Hepatocyte (in vitro differentiated cells): ENCODE measurements at places on chromosomes 2 and 18. TPM values are rescaled to one million over a fixed set of nuclear protein-coding genes. Genes with fewer than 3 reads are reported as not detected.

DNA sequence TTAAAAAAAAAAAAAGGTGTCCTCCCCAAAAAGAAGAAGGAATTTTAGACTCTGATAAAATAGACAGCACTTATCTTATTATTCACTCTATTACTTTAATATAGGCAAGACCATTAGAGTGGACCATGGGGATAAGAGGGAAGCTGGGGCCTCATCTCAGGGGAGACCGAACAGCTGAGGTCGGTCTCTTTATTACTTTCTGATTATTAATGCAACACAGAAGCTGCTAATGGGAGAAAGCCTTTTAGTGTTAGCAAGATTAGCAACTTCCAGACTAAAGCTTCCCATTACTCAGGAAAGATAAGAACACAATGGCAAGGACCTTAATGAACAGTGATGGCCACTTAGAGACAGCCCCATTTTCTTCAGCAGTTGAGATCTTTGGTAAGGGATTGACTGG is 135.5 kb downstream of the TMEFF2 start:
- no peaks in the 10 kb centered on the region for H3K27me3 ChIP-seq
- no peak overlapping the region for H3K27ac ChIP-seq
- DNase-seq: no peak
- H3K36me3 ChIP-seq: no peaks in the 10 kb centered on the region

DNA sequence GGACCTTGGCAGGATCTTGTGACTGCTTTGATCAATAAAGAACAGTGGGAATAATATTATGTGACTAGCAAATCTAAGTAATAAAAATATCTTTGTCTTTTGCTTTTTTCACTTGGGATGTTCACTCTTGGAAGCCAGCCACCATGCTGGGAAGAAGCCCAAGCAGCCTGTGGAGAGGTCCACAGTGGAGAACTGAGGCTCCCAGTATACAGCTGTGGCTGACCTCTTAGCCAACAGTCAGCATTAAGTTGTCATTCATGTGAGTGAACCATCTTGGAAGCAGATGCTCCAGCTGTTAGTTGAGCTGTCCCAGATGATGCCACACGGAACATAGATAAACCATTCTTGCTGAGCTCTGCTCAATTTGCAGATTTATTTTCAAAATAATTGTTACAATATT is 160.0 kb downstream of the OSR1 start:
- no peaks in the 10 kb centered on the region for H3K4me1 ChIP-seq
- DNase-seq: no peak
- H3K27me3 ChIP-seq: no peaks in the 10 kb centered on the region
- H3K27ac ChIP-seq: no peak overlapping the region

GRCh38 chr2:11305958-11306357 is 38.5 kb downstream of the ROCK2 start:
- H3K27ac ChIP-seq: peak overlapping the region; percentile 11
- peak; percentile 17 for DNase-seq
- no peaks in the 10 kb centered on the region for H3K27me3 ChIP-seq
- peaks cover 16% of the 10 kb centered on the region for H3K4me1 ChIP-seq
- H3K4me3 ChIP-seq: no peak overlapping the region
- H3K36me3 ChIP-seq: no peaks in the 10 kb centered on the region

- H3K36me3 ChIP-seq: no peaks in the 10 kb centered on the region
- no peaks in the 10 kb centered on the region for H3K27me3 ChIP-seq
- no peak overlapping the region for H3K4me3 ChIP-seq
- DNase-seq: no peak
- H3K4me1 ChIP-seq: no peaks in the 10 kb centered on the region
- H3K27ac ChIP-seq: no peak overlapping the region
Measured at GRCh38 chr2:157743051-157743450, 114.4 kb upstream of the ACVR1C start.

DNA sequence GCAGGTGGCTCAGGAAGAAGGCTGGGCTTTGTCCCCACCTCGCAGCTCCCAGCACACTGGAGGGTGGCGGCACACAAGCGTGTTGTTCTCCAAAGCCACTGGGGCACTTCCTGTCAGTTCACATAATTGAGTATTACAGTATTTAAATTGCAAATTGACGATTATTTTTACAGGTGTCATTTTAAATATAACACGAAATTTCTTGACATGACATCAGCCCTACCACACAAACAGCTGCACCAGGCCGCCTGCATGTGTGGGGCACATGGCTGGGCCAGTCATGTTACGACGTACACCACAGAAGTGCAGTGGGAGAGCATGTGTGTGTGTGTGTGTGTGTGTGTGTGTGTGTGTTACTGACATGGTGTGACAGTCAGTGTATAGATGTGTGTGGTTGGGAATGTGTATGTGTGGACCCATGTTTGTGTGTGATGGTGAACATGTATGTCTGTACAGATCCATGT is 155.6 kb downstream of the TTC32 start:
- H3K27me3 ChIP-seq: no peaks in the 10 kb centered on the region
- H3K36me3 ChIP-seq: no peaks in the 10 kb centered on the region
- no peaks in the 10 kb centered on the region for H3K4me1 ChIP-seq
- H3K4me3 ChIP-seq: no peak overlapping the region

GRCh38 chr2:11187083-11187619 is 31.9 kb downstream of the SLC66A3 start:
- no peak overlapping the region for H3K4me3 ChIP-seq
- H3K27ac ChIP-seq: no peak overlapping the region
- DNase-seq: no peak
- no peaks in the 10 kb centered on the region for H3K27me3 ChIP-seq
- H3K36me3 ChIP-seq: peaks cover 3% of the 10 kb centered on the region

DNA sequence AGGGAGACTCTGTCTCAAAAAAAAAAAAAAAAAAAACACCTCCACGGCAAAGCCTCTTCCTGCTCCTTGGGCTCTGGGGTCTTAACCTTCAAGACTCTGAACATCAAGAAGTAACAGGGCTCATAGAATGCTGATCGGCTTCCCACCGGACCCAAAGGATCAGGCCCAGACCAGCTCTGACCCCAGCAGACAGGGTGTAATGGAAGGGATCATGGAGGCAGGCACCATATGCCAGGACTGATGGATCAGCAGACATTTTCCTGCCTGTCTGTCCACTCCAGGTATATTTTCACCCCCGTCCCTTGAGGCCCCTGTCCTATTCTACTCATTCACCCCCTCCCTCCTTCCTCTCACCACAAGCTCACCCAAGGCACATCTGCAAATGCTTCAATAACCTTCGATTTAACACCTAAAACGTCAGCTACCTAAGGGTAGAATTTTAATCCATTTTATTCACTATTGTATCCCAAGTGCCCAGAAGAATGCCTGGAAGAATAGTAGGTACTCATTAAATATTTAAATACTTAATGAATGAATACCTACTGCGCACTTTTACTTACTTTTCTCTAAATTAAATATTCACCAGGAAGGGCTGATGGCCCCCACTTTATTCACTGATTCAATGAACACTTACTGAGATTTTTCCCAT is 4.6 kb upstream of the SPEG start:
- DNase-seq: no peak
- no peak overlapping the region for H3K4me3 ChIP-seq
- no peak overlapping the region for H3K27ac ChIP-seq
- H3K36me3 ChIP-seq: no peaks in the 10 kb centered on the region
- H3K27me3 ChIP-seq: peaks cover 10% of the 10 kb centered on the region

DNA sequence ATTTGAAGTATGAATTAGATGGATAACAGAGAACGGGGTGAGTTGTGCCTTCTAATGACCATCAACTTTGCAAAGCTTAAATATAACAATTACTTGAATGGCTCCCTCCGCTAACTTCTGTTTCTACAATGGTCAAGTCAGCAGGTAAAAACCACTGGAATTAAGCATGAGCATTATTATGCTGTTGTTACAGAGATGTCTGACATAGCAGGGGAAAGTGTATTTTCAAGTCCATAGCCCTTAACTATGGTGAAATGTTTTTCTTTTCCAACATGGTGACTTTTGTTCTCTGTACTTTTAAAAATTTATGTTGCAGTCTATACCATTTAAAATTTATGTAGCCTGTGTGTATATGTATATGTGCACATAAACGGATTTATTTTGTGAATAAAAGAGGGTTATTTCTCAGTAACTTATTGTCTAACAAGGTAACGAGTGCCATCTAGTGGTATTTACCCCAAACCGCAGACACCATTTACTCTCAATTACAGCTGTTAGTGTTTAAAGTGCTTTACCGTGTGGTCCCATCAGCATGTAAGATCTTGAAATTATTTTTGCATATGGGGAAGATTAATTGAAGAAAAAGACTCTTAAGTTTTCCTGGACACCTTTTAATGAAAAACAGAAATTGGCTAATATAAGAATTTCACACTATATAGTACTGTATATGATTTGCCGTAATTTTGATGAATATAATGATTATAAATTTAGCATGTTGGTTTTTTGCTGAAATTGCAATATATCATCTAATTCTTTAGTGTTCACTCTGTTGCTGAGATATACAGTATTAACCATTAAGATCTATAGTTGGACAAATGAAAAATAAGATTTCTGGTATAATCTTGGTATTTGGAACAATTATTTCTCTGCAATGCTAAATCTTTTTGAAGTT is 78.2 kb downstream of the UBE2E3 start:
- H3K36me3 ChIP-seq: no peaks in the 10 kb centered on the region
- H3K4me1 ChIP-seq: no peaks in the 10 kb centered on the region
- H3K4me3 ChIP-seq: no peak overlapping the region
- DNase-seq: peak; percentile 35

GRCh38 chr18:9842448-9842847 is 43.3 kb upstream of the TXNDC2 start:
- DNase-seq: no peak
- no peaks in the 10 kb centered on the region for H3K27me3 ChIP-seq
- no peak overlapping the region for H3K27ac ChIP-seq
- no peak overlapping the region for H3K4me3 ChIP-seq

DNA sequence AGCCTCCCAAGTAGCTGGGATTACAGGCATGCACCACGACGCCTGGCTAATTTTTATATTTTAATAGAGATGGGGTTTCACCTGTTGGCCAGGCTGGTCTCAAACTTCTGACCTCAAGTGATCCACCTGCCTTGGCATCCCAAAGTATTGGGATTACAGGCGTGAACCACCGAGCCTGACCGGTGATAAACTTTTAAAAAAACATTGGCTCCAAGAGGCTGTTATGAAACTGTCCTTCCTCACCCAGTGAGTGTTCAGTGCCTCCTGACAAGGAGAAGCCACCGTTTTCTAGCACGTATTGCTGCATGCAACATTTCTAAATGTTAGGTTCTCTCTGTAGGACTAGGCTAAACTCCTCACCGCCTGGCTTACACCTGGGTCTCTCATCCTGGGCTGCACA is 63.3 kb downstream of the EDAR start:
- DNase-seq: no peak
- no peaks in the 10 kb centered on the region for H3K27me3 ChIP-seq
- H3K36me3 ChIP-seq: no peaks in the 10 kb centered on the region
- H3K4me1 ChIP-seq: peaks cover 4% of the 10 kb centered on the region
- H3K4me3 ChIP-seq: no peak overlapping the region

DNA sequence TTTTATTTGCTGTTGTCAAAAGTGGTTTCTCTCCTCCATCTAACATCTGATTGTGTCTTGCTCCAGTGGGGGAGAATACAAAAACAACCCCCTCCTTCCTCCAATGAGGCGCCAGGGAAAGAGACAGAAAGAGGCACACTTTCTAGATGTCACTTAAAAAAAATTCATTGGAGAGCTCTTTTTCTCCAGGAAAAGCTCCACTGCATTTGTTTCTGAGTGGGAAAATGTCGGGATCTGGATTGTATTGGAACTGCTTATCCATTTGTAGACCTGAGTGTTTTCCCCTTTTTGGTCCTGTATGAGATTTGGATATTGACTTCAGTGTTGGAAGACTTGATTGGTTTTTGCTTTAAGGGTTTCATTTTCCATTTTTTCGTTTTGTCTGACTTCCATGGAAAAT is 995 bp downstream of the MBD5 start:
- H3K4me3 ChIP-seq: peak overlapping the region; percentile 48
- no peak for DNase-seq
- no peaks in the 10 kb centered on the region for H3K36me3 ChIP-seq

- H3K36me3 ChIP-seq: no peaks in the 10 kb centered on the region
- H3K4me3 ChIP-seq: no peak overlapping the region
- peak overlapping the region; percentile 74 for H3K27ac ChIP-seq
- H3K27me3 ChIP-seq: no peaks in the 10 kb centered on the region
Measured at GRCh38 chr2:191376981-191377629, 131.9 kb downstream of the MYO1B start.

GRCh38 chr2:47299555-47299954 is 103.4 kb upstream of the MSH2 start:
- peak; percentile 62 for DNase-seq
- peaks cover 7% of the 10 kb centered on the region for H3K4me1 ChIP-seq
- H3K36me3 ChIP-seq: no peaks in the 10 kb centered on the region
- H3K27me3 ChIP-seq: no peaks in the 10 kb centered on the region
- no peak overlapping the region for H3K27ac ChIP-seq

DNA sequence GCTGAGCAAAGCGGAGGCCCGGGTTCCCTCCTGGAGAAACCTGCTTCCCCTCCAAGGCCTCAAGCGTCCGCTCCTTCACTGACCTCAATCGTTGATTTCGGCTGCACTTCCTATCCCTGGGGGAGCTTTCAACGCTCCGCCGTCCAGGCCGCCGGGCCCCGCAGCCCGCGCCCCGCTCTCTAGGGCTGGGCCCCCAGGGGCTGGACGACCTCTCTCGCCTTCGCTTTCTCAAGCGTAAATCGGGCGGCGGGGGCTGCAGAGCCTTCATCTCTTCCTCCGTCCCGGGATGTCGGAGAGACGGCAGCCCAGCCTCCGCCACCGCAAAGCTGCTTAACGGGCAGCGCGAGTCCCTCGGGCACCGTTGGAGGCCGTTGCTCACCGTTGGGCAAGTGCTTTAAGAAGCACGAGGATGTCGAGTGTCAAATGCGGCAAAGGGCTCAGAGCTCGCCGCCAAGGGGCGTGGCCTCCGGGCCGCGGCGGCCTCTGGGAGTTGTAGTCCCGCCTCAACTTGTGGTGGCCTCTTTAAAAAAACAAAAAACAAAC is 8.5 kb downstream of the HES6 start:
- no peaks in the 10 kb centered on the region for H3K36me3 ChIP-seq
- H3K4me3 ChIP-seq: peak overlapping the region; percentile 92
- H3K27me3 ChIP-seq: no peaks in the 10 kb centered on the region
- H3K4me1 ChIP-seq: peaks cover 13% of the 10 kb centered on the region
- no peak overlapping the region for H3K27ac ChIP-seq

DNA sequence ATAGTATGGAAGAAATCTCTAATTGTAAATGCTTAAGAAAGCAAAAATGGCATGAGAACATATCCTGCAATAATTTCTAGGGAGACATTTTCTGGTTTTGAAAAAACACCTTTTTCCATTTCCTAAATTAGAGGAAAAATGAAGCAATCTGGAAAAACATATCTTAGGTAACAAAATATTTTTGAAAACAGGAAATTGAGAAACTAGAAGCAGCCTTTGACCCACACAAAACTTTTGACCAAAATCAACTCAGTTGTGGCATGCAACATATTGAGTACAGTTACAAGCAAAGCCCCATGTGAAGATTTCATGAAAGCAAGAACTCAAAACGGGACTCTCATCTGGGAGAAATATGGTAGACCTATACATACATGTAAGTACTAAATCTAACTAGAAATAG is 28.6 kb upstream of the CHAC2 start:
- H3K4me1 ChIP-seq: no peaks in the 10 kb centered on the region
- DNase-seq: no peak
- no peak overlapping the region for H3K4me3 ChIP-seq
- no peak overlapping the region for H3K27ac ChIP-seq
- H3K36me3 ChIP-seq: no peaks in the 10 kb centered on the region

The TLX2 gene
- total RNA-seq: not detected in 2 replicates

The SFTPB gene
- total RNA-seq: 13.0 and 27.6 TPM in 2 replicates

The KANSL1L gene
- 27.1 and 38.6 TPM in 2 replicates for total RNA-seq

The SS18 gene
- 95.9 and 111 TPM in 2 replicates for total RNA-seq

The TUBA3E gene
- total RNA-seq: 18.1 and 18.5 TPM in 2 replicates

The C1QL2 gene
- 3.7 and 4.9 TPM in 2 replicates for total RNA-seq
